ENCODE measurements at places on chromosomes 7 and 10.

DNA sequence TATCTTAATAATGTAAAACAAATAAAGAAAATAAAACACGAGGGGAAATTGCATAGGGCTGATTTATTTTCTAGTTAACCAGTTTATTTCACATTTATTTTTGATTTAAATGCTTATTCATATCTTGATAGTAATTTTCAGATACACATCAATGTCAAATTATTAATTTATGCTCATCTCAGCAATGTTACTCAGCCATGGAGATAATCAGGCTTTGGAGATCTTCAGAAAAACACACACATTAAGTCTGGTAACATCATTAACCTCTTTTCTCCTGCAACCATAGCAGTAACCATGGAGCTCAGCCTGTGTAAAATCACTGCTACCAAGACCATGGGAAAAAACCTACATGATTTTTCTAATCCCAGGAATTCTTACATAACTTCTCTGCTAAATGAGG lies 31.9 kb upstream of the TBX20 start:
- no peak for DNase-seq

DNA sequence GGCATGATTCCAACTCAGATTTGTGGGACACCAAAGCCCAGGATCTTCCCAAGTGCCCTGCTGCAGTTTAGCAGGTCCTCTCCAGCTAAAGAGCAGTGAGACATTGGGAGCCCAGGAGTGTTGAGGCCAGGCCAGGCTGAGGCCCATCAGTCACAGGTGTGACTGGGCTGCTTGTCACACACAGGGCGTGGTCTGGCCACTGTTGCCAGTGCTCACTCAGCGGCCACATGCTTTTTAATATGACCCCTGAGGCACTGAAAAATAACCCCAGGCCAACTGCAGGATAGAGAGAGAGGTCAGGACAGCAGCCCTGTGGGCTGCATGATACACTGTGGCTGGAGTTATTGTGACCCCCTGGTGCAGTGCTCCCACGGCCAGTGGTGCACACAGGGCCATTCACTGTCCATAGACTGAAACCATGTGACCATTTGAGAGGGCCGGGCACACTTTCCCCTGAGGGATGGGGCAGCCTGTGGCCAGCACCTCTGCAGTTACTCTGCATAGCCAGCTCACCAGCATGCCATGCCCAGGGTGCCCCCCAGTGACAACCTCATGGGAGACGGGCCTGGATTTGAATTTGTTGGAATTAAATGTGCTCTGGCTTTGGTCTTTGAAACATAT lies 4.2 kb downstream of the GDF2 start:
- DNase-seq = no peak

GRCh38 chr10:124232686-124233545 lies 139.5 kb upstream of the CHST15 start:
- no peak for DNase-seq

DNA sequence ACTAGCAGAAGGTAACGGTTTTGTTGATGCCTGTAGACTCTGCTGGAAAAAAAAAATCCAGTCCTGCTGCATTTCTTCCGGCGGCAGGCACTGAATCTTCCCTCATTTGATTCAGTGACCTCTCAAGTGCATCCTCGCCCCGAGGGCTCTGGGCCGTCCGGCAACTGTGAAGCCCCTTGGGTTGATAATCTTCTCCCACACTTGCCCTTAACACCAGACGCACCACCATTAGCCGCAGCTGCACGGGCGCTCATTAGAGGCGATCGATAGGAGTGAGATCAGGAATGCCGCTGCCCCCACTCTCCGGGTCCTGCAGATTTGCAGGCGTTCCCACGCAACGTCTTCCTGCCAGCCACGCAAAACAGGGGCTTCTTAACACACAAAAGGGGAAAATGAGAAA lies 200.0 kb upstream of the MKI67 start:
- no peak for DNase-seq

GRCh38 chr7:16840094-16840493 lies 35.3 kb upstream of the AGR2 start:
- DNase-seq = no peak

All from stimulated activated CD8-positive, alpha-beta memory T cell treated with anti-CD3 and anti-CD28 coated beads, Interleukin-7, amount 100 ng/mL, for 1 hour (primary cell).